ENCODE measurements at places on chromosomes 4 and X.

- DNase-seq, result no peak
Observed at GRCh38 chr4:87037671-87038334, 103.0 kb downstream of the AFF1 start.

GRCh38 chr4:185437809-185438208, 12.0 kb upstream of the UFSP2 start:
- no peak for DNase-seq

DNA sequence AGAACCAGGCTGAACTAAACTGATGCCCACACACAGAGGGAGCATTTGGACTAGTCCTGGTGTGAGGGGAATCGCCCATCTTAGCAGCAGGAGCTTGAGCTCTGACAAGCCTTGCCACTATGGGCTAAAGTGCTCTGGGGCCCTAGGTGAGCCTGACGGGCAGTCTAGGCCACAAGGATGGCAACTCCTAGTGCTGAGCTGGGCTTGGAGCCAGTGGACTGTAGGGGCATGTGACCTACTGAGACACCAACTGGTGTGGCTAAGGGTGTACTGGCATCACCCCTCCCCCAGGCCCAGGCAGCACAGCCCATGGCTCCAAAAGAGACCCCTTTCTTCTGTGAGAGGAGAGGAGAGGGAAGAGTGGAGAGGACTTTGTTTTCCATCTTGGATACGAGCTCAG, 14.5 kb downstream of the CENPU start:
- DNase-seq, result no peak

- DNase-seq, result no peak
Observed at GRCh38 chrX:132266583-132267355, 47.5 kb upstream of the RAP2C start.

DNA sequence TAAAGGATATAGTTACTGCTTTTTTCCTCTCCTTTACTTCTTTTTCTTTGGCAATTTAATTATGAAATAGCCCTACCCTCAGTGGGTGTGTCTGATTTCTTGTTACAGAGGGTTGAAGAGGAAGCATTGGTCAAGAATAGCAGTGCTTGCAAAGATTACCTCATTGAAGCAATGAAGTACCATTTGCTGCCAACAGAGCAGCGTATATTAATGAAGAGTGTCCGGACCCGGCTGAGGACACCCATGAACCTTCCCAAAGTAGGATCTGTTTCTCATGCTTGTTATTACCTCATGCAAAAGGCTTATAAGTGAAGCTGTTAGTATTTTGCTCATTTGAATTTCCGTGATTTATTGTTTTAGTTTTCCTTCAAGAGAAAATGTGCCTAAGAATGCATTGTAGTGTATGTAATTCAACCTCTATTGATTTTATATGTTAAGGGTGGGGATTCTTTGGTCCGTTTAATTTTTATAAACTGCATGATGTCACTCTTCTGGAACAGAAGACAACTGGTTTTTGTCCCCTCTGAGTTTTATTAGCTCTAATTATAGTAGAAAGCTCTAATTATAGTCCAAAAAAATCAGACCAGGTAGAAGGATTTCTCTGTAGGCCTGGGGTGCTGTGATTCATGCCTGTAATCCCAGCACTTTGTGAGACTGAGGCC, 27.9 kb upstream of the MSMO1 start:
- DNase-seq, result no peak

DNA sequence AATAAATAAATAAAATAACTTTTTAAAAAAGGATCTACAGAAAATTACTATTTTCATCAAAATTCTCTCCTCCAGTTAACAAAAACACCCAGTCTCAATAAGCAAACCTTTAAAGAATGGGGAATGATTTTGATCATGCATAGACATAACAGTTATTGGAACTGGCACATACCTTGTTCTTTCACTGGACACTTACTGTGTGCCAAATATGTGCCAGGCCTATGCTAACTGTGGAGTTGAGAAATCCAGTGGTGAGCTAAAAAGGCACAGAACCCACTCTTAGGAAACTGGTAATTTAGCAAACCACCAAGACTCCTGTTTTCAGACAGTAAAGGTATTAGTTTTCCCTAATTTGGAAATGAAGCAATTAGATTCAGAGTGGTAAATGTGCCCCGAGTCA, 39.1 kb downstream of the CLOCK start:
- DNase-seq, result no peak
